Large intestine (tissue), 12 donors: ENCODE measurements at places on chromosomes 7 and 10. TPM values are rescaled to one million over a fixed set of nuclear protein-coding genes. Genes with fewer than 3 reads are reported as not detected.

DNA sequence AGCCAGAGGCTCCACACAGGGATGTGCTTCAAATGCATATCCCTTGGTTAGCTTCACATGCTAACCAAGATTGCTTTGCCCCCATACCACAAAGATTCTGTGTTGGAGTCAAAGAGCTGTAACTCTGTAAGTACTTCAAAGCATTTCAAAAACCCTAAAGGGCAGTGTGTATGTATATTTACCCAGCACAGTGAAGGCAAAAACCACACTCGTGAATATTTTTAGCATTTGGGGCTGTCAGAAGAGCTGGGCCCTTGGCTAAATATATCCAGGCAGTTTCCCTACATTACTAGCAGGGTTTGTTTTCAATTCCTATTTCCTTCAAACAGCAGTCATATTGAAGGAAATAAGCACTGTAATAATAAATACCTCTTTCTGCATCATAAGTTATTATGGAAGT lies 84.2 kb upstream of the STEAP1B start:
- DNase-seq = no peak

TYW1 gene
- 20.0 TPM for polyA plus RNA-seq

DYDC2 gene
- polyA plus RNA-seq = 0.42 TPM

GRCh38 chr7:77320714-77321113 lies 95.4 kb downstream of the GSAP start:
- DNase-seq = no peak

ZNF33A gene
- 40.9 TPM for polyA plus RNA-seq

AGR2 gene
- 527 TPM for polyA plus RNA-seq
